ENCODE measurements at places on chromosomes 2 and 18.

DNA sequence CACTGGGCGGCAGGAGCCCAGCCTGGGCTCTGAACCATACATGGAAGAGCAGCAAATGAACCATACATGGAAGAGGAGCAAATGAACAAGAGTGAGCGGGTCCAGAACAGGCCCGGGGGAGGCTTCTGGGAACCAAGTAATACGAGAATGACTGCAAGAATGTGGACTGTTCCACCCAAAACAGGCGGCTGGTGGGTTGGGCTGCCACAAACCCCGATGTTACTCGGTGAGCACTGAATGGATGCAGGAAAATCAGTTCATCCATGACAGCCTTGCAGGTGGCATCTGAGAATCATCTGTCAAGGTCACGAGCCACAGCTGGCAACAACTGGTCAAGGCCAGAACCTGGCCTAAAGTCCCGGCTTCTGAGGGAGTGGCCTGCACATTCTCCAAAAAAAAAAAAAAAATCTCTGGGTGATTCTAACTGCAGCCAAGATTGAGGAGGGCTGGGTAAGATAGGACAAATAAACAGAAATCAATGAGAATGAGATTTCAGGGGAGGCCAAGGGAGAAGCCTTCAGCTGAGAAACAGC lies 106.1 kb downstream of the ZNF516 start:
- no peak for DNase-seq

DNA sequence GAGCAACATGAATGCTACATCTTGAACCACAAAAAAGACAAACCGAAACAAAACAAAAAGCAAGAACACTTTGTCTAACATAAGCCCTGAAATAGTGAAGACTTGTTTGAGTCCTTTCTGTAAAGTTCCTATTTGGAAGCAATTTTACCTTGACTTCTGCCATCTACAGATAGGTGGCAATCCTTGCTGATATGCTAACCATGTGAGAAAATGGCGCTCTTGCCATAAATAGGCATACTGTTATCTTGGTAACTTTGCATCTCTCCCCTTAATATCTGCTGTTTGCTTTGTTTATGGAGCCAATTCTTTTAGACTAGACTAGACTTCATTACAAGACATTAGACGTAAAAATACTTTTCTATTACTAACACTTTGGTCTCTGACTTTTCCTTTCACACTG lies 49.4 kb upstream of the PNPT1 start:
- DNase-seq = no peak

- no peak for DNase-seq
These were observed 4.6 kb downstream of the IL37 start for GRCh38 chr2:112915300-112916144.

DNA sequence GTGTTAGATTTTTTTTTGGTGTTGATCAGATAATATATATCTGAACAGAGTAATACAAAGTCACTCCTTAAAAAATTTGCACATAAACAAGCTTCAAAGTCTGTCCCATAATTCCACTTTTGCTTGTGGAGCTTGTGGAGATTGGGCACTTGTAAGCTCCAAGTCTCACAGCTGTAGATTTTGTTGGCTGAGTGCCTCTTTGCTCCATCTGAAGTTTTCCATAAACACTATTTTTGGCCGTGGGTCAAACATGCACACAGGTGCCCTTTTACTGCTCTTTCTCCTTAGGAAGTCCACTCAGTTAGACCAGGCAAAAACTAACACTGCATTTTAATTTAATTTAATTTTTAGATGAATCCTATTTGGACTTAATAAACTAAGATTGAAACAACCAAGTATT lies 3.6 kb upstream of the KCNJ13 start:
- no peak for DNase-seq

DNA sequence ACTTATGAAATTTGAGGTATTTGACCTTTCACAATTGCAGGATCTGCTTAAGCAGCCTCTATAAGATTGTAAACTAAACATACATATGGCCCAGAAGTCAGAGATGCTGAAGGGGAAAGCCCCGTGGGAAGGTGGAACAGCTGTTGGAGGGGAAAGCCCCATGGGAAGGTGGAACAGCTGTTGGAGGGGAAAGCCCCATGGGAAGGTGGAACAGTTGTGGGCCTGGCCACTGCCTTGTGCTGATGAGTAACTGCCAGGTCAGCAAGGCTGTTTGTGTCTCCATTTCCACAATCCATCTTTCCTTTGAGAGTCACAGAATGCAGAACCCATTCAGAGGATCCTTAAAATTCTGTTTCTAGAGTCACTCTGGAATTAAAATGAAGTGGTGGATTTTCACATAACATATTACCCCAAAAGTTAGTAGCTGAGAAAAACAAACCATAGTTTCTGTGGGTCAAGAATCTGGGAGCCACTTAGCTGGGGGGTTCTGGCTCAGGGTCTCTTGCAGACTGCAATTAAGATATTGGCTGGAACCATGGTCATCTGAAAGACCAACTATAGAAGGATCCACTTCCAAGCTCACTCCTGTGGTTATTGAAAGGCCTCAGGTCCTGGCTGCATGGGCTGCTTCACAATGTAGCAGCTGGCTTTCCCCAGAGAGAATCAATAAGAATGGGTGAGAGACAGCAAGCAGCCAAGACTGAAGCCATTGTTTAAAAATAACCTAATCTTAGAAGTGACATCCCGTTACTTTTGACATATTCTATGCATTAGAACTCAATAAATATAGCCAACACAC lies 86.6 kb upstream of the CAVIN2 start:
- DNase-seq = no peak

DNA sequence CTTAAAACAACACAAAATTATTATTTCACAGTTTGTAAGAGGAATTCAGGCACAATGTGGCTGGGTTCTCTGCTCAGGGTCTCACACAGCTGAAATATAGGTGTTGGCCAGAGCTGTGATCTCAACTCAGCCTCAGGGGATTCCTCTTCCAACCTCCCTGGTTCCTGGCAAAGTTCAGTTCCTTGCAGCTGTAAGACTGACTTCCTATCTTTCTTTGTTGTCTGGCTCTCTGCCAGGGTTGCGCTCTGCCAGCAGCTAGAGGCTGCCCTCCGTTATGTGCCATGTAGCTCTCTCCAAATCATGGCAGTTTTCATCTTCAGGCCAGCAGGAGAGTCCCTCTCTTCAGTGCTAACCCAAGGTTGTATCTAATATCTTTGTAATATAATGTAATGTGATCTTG lies 272.5 kb upstream of the KCNJ3 start:
- peak; percentile 10 for DNase-seq

GRCh38 chr2:207254591-207255464 lies 89.1 kb upstream of the KLF7 start:
- DNase-seq = no peak

DNA sequence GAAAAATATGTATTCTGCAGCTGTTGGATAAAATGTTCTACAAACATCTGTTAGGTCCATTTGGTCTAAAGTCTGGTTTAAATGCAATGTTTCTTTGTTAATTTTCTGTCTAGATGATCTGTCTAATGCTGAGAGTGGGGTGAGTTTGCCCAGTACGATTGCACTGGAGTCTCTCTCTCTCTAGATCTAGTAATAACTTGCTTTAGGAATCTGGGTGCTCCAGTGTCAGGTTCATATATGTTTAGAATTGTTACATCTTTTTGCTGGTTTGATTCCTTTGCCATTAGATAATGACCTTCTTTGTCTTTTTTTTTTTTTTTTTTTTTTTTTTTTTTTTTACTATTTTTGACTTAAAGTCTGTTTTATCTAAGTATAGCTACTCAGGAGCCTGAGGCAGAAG lies 10.4 kb downstream of the GCC2 start:
- DNase-seq = no peak

- no peak for DNase-seq
These were observed 529.7 kb upstream of the FANCL start for GRCh38 chr2:58770846-58771245.

DNA sequence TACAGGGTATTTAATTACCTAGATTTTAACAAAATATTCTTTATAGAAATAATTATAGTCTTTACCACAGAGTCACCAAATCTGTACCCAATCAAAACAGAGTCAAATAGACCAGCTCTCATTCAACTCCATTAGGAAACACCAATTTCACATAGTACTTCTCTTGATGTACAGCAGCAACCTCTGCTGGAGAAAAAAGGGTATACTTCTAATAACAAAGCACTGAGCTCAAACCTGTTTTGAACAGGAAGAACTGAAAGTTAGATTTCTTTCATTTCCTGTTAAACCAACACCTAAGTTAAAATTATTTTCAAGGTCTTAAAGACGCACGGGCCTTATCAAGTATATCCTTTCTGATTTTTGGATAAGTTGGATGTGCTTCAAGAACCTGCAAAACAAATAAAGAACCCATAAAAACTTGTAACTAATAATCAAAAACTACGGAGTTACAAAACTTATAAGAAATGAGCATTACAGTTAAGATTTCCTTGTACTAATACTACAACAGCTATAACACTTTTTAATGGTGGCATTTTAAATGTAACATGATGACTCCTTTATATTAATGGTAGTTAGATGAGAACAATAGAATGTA lies 79.0 kb downstream of the TTC21B start:
- peak; percentile 64 for DNase-seq

DNA sequence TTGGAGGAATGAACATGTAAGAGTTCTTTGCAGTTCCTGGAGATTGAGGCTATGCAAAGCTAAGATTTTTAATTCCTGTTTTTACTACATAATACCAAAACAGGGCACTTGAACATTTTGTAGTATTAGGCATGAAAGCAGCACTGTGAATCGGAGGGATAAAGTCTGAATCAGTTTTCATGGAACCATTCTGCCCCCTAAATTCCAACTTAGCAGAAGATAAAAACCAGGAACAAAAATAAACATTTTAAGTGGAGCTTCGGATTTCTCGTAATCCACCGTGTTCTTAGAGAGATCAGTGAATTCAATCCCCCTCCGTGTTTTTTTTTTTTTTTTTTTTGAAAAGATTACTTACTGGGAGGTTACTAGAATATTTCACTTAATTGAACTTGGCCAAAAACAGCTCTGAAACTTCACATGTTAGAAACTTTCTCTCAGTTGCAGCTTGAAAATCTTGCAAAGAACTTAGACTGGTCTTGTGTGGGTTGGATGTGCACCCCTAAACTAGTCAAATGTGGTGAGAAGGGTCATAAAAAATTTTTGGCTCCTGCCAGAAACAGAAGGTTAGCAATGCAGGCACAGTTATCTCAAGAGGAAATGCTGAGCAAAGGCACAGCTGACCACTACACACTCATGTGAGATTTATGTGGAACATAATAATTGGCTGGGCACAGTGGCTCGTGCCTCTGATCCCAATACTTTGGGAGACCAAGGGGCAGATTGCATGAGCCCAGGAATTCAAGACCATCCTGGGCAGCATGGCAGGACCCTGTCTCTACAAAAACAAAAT lies 145.4 kb upstream of the RNF152 start:
- DNase-seq = no peak

DNA sequence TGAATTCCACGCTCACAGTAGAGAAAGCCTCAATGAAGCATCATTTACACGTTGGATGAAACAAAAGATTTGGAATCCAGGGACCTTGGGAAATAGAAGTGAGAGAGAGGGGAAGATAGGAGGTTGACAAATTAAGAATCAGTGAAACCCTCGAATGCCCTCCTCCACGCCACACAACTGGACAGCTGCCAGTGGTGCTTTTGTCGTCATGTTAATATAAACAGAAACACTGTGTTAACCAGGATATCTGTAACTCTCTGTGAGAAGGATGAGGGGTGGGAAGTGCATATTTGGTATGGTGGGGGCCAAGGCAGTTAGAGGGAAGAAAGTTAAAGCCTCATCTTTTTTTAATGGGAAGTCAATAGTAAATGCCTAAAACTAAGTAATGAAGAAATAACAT lies 108.7 kb downstream of the GFPT1 start:
- no peak for DNase-seq

GRCh38 chr18:23277399-23277798 lies 142.1 kb downstream of the CABLES1 start:
- DNase-seq = no peak

DNA sequence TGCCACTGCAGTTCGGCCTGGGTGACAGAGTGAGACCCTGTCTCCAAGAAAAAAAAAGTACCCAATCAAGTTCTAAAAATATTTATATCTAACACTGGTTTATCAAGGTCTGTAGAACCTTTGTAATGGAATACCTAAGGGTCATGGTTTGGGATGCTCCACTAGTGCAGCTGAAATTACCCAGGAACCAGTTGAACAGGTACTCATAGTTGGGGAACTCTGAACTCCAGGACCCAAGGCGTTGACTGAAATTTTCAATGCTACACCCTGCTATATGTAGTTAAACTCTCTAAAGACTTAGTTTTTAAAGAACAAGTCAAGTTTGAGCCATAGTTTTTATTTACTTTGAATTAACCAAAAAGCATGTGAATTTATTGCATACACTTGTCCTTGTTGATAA lies 55.1 kb downstream of the FAM117B start:
- no peak for DNase-seq

DNA sequence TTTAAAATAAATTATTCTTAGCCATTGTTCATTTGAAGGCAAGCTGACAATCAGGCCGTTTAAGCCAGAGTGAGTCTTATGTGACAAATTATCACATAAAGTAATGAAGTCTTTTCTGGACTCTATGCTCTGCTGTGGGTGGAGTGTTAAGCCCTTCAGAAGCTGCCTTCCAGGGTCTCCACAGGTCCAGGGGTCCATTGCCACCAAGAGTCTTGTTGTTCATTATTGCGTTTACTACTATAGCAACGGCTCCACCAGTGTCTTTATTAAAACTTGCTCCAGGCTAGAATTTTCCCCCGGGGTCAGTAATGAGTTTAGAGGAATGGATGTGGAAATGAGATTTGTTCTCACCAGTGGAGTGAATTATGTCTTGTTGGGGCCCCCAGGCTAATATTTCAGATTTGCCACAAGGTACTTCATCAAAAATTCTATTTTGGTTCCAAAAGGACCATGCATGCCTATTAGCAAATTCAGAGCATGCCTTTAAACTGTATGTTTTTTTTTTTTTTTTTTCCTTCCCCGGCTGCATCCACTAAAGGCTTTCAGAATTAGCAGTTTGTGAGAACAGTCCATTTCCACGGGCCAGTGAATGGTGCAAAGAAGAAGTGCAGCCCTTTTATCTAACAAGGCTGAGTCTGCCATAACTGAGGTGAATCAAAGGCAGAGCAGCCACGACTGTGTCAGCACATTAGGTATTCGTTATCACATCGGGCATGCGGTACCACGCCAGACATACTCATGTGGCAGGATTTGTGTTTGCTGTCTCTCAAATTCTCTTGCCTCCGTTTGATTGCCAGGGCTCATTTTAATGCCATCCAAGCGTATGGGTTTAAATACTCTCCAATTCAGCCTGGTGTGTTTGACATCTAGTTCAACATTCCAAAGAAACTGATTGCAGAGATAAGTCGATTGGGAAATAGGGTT lies 26.2 kb upstream of the LRRTM1 start:
- no peak for DNase-seq

DNA sequence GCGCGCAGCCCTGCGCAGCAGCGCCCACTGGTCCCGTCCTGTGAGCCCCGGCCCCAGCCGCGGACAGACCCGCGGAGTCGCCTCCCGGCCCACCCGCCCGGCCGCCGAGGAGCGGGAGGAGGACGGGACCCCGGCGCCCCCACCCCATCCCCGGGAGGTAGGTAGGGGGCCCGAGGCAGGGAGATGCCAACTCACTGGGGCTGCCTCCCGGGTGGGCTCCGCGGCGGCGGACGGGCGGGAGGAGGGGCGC lies 160 bp downstream of the SPTBN1 start:
- no peak for DNase-seq

GRCh38 chr2:24915796-24916195 lies 4.2 kb downstream of the ADCY3 start:
- DNase-seq = no peak

GRCh38 chr2:88350331-88351248 lies 101.9 kb downstream of the FOXI3 start:
- DNase-seq = peak; percentile 79

GRCh38 chr2:130827502-130828251 lies 9.0 kb upstream of the ARHGEF4 start:
- no peak for DNase-seq

Measured in NCI-H345 (cell line).